ENCODE measurements at places on chromosomes 3 and 15.

GRCh38 chr15:88255484-88256278, 858 bp downstream of the NTRK3 start:
- no peak for DNase-seq

DNA sequence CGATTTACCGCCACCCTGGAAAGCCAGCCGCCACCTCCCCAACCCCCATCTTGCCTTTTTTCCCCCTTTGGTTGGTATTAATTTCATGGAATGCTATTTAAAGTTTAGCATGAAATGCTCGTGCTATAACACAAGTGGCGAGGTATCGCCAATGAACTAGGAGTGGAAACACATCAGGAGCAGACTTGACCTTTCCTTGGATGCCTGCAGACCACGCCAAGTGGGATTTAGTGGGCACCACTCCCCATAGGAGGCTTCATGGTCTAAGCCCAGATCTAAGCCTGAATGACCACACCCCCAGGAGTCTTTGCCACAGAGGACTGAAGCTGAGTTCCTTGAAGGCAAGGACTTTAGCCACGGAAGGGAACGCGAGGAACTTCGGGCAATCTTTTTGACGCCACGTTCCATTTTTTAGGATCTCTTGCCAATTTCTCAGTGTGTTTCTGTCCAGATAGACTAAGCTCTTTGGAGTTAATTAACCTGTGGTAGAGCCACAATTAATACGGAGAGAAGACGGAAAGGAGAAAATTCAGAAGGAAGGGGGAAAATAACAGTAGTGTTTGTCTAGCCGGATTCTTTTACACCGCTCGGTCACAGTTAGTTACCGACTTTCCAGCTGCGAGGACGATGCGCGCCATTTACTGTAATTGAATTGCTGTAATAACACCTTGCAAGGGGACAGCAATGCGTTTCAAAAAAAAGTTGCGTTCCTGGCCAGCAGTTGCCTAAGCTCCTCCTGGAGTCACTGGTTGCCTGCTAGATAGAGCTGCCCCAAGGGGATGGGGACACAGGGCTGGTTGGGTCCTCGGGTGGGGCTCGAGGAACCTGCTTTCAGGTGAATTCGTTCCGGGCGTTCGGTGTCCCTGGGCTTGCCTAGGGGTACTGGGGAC, 37.1 kb downstream of the NR2F2 start:
- DNase-seq, result no peak

DNA sequence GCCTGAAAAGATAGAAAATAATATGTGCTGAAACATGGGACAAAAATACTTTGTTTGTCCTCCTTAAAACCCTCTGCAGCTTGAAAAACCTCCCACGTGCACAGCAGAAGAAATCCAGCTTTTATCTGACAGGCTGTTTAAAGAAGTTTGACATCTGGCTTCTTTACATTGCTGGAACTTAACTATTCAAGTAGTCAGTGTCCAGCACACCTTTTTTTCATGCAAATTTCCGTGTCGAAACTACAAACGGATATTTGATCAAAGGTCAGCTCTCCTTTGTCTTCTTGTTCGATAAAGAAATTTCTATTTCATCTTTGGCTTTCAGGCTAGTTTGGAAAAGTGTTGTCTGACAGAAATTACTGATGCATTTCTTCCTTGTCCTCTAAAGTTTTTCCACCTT, 66.8 kb upstream of the KBTBD8 start:
- no peak for DNase-seq

- DNase-seq, result no peak
Measured at GRCh38 chr3:127690106-127690505, 17.4 kb downstream of the ABTB1 start.

GRCh38 chr3:140223631-140224030, 288.6 kb downstream of the CLSTN2 start:
- DNase-seq, result no peak

DNA sequence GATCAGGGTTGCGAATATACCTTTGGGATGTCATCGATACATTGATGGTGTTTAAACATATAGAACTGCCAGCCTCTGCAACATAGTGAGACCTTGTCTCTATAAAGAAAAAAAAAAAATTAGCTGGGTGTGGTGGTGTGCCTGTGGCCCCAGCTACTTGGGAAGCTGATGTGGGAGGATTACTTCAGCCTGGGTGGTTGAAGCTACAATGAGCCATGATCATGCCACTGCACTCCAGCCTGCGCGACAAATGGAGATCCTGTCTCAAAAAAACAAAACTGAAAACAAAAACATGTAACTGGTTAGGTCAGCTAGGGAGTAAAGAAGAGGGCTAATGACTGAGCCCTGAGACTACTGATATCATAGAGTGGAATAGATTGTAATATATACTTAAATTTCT, 30.7 kb upstream of the MGA start:
- DNase-seq, result no peak

GRCh38 chr3:51283421-51283820, 101.7 kb upstream of the MANF start:
- no peak for DNase-seq

DNA sequence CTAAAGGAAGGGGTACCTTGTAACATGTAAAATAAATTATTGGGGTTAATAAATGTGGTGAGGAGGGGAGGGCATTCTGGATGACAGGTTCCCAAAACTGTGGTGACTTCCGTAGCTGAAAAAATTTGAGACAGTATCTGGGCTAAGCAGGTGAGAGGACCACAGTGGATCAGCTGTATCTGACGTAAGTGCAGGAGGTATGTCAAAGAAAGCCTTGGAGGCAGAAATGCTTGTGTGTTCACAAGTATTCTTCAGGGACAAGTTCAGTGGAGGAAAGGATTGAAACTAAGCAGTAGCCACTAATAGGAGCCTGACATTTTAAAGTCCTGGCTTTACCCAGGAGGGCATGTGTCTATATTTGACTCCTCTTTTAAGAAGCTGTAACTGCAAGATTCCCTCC, 52.0 kb downstream of the CD86 start:
- no peak for DNase-seq

DNA sequence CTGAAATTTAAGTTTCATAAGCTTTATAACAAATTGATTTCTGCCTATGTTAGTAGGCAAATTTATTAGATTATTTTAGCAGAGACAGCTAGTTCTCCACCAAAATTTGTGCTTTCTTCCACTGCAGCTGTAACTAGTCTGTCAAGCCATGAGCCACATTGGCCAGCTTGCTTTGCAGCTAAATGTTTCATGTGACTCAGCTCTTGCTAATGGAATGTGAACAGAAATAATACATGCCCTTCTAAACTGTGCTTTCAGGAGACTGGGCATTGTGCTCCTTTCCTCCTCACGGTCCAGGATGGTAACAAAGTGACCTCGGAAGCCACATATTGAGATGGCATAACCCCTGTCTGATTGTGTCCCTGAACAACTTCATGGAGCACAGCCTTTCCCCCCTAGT, 51.3 kb upstream of the KPNA4 start:
- no peak for DNase-seq

DNA sequence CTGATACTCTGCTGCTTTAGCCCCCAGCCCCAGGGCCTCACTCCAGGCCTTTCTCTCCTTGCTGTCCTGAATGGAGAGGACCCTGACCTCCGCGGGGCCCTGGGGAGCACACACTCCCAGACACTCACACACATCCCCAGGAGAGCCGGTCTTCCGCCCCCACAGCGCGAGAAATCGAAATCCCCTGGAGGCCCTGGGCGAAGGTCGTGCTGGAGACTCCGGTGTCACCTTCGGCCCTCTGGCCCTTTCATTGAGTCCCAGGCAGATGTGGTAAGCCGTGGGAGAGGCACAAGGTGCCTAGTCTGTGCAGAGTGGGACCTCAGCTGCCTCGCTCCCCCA, 848 bp upstream of the GOLGA8B start:
- DNase-seq, result no peak

DNA sequence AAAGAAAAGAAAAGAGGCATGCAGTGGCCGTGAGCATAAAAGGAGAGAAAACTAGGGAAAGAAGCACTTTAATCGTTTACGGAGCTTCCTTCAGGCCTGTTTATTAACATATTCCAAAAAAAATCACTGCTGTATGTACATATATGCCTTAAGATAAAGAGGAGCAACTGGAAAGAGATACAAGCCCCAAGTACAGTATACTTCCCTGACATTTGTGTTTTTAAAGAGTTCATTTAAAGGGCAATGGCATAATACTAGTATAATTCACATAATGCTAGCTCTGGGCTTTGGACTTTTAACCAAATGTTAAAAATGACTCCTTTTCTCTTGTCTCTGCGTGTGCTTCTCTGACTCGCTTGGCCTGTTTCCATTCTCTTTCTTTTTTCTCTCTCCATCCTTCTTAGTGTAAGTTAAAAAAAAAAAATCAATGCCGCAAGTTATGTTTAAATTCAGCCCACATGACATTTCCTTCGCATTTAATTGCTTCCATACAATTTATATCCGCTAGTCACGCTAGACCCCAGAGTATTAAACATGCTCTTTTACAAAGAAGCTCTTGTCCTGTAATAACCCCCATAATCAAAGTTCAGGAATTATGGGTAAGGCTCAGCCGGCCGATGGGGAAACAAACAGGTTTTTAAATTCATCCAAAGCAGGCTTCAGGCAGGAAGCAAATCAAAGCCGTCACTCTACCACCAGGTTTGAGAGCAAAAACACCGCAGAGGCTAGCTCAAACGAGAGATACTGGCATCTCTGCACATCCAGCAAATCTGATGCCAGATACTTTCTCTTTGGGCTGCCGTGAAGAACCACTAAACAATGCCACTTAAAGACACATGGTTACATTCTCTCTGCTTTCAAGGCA, 19.4 kb downstream of the WWTR1 start:
- no peak for DNase-seq

DNA sequence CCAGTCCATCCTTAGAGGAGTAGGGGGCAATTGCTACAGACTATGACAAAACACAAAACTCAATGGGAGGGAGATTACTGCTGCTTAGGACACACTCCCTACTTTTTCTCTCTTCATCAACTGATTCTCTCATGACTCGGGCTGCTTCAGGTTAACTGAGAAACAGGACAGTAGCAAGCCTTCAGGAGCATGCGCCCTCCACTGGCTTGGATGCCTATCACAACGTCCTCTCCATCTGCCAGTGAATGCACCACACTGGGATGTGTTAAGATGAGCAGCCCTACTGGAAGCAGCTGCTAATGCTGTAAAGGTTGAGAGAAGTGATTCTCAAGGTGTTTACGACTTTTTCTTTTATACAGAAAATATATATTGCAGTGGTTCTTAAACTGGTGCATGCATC, 542.3 kb downstream of the EDEM1 start:
- DNase-seq, result no peak

DNA sequence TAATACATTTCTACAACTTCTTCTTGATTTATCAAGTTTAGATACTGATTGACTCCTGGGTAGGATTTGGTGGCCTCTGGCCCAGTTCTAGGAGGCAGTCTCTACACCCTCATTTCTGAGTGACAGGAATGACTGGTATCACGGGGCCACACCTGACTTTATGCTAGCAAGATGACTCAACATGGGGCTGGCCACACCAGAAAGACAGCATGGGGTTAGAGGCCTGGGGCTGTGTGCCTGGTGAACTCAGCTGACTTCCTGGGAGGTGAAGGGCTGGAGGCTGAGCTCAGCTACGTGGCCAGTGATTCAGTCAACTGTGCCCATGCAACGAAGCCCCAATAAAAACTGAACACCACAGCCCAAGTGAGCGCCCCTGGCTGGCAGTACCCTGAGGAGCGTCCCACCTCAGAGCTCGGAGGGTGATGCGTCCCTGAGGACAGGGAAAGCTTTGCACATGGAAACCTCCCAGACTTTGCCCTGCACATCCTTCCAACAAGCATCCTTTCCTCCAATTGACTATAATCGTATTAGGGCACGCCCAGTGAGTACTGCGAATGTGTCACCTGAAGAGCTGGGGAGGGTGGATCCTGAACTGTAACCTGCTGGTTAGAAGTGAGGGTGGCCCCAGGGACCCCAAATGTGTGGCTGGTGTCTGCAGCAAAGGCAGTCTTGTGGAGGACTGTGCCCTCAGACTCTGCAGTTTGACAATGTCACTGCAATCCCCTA, 57.2 kb downstream of the NIPA2 start:
- no peak for DNase-seq

- DNase-seq, result no peak
Measured at GRCh38 chr3:58023531-58023930, 15.3 kb downstream of the FLNB start.

DNA sequence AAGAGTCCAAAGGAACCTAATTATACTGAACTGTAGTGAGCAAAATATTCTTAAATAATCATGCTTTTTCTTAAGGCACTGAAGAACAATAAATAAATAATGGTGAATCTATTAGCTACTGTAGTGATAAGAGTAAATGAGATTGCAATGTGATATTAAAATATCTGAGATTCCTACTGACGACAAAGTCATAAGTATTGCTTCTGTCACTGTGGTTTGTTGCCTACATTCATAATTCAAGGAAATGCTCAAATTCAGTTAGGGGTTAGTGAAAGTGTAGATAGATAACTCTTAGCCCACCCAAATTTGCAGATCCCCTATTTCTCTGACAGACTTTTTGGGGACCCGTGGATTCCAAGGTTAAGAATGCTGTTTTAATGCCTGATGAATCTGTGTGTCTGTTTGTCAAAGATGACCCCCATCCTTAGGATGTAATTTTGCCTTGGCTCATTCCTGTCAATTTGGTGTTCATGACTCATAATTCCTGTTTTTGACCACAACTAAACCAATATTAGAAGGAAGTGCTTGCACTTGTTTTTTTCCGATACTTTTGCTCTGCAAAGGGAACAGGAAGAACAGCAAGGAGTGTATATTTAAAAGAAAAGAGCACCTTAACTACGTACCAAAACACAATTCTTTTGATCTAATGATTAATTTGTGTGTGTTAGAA, 86.7 kb downstream of the MAGI1 start:
- DNase-seq, result no peak

DNA sequence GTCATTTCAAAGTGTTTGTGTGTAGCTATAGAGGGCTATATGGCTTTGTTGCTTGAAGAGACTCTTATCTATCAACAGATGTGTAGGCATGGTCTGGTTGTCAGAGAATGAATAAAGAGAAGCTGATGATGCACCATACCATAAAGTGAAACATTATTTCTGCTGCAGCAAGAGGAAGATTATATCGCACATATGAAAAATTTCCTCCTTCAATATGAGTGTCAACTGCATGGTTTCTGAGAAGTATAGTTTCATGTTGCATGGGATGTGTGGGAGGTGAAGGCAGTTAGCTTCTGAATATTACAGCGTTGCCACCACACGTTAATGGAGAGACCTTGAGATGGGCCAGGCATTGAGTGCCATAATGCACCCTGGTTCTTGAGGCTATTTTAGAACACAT, 217.9 kb downstream of the SATB1 start:
- DNase-seq, result no peak

DNA sequence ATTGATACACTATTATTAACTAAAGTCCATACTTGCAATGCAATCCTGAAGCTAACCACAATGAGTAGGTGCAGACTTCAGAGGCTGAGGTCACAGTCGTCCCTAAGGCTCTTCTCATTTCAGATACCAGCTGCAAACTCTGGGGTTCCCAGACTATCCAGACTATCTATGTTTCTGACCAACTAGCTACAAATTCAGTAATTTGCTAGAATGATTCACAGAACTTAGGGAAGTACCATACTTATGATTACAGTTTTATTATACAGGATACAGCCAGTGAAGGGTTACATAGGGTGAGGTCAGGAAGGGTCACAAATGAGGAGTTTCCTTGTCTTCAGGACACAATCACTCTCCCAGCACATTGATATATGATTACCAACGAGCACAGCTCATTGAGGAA, 36.5 kb downstream of the PPM1L start:
- DNase-seq, result no peak

- DNase-seq, result no peak
Measured at GRCh38 chr3:11238880-11239279, 33.3 kb upstream of the ATG7 start.

All from right lung (tissue), 10 donors.